NCI-H446 treated with DMSO at 0.1 percent for 48 hours (cell line): ENCODE measurements at places on chromosomes 4 and X.

- no peak for DNase-seq
These were observed 95.2 kb downstream of the ATG4A start for GRCh38 chrX:108186811-108187210.

DNA sequence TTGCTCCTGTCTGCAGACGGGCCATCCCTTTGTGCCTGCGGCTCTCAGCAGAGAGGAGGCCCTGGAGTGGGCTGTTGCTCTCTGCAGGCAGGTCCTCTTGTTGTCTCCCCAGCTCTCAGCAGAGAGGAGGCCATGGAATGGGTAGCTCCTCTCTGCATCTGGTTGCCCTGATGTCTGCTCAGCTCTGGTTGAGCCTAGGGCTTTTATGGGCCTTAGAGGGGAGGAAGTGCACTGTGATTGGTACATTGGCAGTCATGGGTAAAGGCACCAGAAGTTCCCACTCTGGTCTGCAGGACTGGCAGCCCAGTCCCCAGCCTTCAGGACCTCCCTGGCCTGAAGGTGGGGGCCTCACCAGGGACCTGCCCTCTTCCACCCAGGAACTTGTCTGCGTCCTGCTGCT is 21.5 kb downstream of the SPON2 start:
- DNase-seq = no peak

DNA sequence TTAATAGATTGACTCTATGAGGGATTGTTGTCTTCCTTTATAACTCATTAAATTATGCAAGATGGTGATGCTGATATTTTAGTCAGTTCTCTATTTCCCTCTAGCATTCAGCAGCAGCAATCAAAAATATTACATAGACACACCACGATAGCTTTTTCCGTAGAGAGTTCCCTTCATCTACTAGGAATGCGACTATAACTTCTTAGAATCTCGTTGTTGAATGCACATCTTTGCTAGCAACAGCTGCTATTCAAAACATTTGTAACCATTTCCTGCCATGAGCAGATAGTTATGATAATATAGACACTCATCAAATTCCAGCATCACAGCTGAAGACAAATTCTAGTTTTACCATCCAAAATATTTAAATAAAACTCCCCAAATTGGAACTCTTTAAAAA is 147.4 kb upstream of the FGF13 start:
- no peak for DNase-seq

DNA sequence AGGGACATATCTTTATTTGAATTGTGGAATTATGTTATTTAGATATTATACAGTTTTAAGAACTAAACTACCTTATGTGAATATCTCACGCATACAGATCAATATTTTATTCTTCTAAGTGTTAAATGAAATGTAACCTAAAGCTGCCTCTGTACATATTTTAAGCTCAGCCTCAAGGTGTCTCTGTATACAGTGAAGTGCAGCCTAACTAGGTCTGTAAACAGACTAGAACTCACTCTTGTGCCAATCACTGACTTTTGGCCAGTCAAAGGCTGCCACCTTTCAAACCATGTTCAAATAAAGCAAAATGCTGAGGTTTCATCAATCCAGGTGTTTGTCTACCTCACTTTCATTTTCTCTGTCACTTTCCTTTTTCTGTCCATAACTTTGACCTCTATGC is 1074.5 kb upstream of the PRKX start:
- DNase-seq = no peak

DNA sequence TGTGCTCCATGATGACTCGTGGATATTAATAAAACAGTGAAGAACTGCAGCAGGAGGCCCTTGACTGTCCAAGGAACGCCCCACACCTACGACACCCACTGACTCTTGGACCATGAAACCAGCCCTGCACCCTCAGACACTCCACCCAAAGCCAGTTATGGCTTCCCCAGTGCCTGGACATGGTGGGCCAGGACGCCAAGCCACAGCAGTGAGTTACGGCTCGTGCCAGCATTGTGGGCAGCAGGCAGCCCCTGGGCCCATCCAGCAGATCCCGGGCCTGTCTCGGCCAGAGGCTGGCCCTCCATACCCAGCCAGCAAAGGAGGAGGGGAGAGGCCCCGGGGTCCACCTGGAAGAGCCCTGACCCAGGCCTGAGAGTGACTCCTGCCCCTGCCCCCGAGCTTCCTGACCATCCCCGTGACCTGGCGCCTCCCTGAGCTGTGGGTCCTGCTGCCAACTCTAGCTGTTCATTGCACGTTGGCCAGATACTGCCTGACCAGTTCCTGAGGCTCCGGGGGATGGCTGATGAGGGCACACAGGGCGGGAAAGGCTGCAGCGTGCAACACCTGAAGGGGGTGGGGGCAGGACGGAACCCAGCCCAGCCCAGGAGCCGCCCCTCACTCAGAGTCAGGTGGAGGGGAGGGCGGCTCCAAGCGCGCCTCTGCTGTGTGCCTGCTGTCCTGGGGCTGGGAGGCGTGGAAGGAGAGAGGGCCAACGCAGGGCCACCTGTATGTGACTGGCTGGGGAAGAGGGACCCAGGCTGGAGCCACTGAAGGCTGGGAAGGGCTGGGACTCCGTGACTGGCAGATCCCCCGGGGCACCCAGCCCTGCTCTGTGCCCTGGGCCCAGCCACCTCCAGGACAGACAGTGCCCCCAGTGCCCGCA is 739 bp downstream of the SLC49A3 start:
- DNase-seq = no peak

DNA sequence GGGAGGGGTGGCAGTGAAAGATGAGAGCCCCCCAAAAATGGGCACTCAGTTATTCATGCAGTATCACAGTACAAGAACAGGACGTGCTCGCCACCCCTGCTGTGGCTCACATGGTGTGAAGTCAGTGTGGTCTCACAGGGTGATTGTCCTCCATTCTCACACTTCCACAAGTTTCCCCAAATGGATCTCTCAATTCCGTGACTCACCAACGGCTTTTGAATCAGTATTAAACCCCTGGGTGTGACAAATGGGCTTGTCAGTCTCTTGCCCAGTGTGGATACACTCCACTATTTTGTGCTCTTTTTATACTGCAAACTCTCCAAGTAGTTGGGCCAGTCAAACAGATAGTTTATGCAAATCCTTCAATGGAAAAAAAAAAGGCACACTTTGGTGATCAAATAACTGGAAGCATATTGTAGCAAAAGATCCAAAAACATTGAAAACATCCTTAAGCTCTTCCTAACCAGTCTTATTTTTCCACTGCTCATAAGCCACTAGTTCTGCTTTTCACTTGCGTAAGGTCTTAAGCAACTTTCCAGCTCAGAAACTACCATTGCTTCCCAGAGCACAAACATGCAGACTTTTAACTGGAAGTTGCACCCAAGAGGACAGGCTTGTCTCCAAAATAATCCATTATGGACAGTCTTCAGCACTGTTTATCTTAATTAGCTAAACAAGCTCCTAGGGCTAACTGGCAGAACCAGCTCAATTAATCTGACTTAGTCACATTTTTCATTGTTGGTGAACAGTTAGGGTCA is 365.7 kb downstream of the PPP3CA start:
- DNase-seq = no peak

GRCh38 chr4:169397762-169398161 is 127.0 kb upstream of the SH3RF1 start:
- no peak for DNase-seq

DNA sequence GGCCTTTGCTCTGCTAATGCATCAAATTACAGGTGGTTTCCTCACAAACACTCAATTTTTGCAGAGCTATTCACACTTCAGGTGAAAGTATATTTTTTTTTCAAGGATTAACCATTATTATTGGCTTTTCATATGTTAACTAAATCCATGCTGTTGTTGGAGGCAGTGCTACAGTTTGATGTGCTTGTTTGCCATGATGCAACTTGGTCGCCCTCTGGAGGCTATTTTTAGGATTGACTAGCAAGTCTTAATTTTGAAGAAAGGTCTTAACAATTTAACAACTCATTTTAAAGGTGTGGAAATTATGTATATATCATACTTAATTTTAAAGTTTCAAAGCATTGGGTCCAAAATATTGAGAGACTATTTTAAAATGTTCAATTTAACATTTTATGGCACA is 168.8 kb upstream of the FAM47A start:
- DNase-seq = no peak

- no peak for DNase-seq
These were observed 646.6 kb upstream of the PITX2 start for GRCh38 chr4:111269439-111269838.

- DNase-seq = no peak
These were observed 93.3 kb downstream of the TMEM47 start for GRCh38 chrX:34563804-34564203.

- DNase-seq = no peak
These were observed 12.8 kb upstream of the UGT2B10 start for GRCh38 chr4:68803013-68803412.

GRCh38 chr4:57064811-57065711 is 45.1 kb downstream of the IGFBP7 start:
- peak; percentile 46 for DNase-seq

DNA sequence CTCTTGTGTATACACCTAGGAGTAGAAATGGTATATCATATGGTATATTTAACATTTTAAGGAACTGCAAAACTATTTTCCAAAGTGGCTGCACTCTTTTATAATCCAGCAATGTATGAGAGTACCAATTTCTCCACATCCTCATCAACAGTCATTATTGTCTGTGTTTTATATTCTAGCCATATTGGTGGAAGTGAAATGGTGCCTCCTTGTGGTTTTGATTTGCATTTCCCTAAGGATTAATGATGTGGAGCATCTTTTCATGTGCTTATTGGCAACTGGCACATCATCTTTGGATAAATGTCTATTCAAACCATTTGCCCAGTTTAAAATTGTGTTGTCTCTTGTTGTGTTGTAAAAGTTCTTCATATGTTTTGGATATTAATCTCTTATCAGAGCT is 9.6 kb downstream of the BMP15 start:
- DNase-seq = no peak

DNA sequence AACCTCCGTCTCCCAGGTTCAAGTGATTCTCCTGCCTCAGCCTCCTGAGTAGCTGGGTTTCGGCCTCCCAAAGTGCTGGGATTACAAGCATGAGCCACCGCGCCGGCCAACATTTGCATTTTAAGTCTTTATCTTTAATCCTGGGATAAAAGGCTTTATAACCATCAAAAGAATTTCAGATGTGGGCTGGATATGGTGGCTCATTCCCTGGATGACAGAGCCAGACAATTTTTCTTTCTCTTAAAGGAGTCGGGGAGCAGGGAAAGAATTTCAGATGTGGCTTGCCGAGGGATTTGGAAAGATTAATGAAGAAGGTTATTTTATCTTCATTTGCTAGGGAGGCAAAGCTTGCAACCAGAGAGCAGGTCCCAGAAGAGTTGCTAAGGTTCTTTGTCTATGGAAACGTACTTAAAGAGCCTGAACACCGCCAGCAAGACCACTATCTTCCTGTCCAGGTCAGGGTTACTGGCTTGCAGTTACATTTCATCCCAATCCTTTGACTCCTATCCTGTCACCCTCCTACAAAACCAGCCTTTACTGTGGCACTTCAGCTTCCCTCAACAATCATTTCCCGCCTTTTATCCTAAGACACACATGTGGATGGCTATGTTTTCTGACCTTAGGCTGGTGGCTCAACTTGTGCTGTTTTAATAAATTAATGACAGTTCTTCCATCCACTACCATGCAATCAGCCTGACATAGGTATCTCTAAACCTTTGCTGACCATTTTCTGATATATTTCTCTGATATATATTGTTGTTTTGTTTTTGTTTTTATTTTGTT is 3.9 kb upstream of the KLHL8 start:
- DNase-seq = no peak

GRCh38 chr4:65120287-65120686 is 550.0 kb downstream of the EPHA5 start:
- DNase-seq = no peak

- no peak for DNase-seq
These were observed 53.8 kb upstream of the CLCN4 start for GRCh38 chrX:10103023-10103422.

DNA sequence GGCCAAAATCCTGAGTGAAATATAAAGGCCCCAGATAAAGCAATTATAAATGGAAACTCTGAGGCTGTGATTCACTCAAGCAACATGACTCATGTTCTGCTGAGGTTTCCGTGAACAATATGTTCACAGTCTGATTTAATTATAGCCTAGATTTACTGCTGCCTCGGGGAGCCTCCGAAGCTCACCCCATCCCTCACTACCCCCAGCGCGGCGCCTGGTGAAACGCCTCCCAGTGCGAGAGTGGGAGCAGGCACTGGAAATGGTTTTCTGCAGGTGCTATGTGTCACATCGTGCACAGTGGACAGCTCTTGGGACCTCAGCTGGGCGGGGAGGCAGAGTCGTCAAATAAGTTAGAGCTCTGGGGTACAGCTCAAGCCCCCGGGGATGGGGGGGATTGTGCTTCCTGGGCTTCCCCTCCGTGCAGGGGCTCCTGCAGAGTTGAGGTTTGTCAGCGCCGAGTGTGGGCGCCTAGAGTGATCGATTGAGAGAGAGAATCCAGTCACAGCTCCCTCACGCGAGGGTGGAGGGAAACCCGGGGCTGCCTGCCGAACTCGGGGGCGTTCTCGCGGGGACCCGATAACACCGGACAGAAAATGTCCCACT is 110.6 kb downstream of the PHKA2 start:
- no peak for DNase-seq

GRCh38 chr4:139756391-139757180 is 91.0 kb downstream of the MGST2 start:
- no peak for DNase-seq

GRCh38 chrX:31480696-31481095 is 408.9 kb upstream of the FTHL17 start:
- DNase-seq = no peak

- peak; percentile 82 for DNase-seq
These were observed 60.5 kb downstream of the CPE start for GRCh38 chr4:165439344-165439743.

DNA sequence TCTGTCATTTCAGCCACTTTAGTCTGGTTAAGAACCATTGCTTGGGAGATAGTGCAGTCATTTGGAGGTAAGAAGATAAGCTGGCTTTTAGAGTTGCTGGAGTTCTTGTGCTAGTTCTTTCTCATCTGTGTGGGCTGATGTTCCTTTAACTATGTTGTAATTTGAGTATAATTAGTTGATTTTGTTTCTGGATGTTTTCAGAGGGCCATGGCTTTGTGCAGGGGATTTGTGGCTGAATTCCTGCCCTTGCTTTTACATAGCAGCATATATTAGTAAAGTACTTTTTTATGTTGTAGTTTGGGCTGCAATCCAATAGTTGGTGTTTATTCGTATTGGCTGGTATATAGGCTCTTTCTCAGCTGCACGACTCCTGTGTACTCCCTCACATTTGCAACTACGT is 339.6 kb downstream of the ANKRD50 start:
- DNase-seq = no peak

- DNase-seq = no peak
These were observed 63.7 kb upstream of the CAMK2D start for GRCh38 chr4:113825272-113825671.

DNA sequence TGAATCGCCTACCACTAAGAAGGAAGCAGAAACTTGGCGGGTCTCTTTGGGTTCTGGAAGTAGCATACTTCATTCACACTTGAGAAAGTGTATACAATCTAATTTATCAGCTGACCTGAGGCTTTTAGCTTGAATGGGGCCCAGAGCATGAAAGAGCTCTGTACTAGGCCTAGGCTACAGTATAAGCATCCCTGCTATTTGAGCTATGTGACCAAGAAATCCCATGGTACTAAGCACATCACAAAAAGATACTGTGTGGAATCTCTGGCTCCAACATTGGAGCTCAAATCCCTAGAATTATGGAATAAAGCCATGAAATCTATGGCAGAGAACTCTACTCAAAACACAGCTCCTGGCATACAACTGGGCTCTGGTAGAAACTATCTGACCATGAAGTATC is 43.9 kb upstream of the CCDC149 start:
- no peak for DNase-seq

- DNase-seq = no peak
These were observed 131.3 kb downstream of the ARHGAP10 start for GRCh38 chr4:147863111-147863747.
